ENCODE measurements at places on chromosomes 2 and 18. TPM values are rescaled to one million over a fixed set of nuclear protein-coding genes. Genes with fewer than 3 reads are reported as not detected.

The CTAGE1 gene
- not detected for total RNA-seq

The PCARE gene
- total RNA-seq = not detected

The SERPINB4 gene
- 0.15 TPM for total RNA-seq

The LYPD1 gene
- total RNA-seq = 14.6 TPM

The PRSS56 gene
- total RNA-seq = 0.13 TPM

The ACTG2 gene
- 0.30 TPM for total RNA-seq

The FBXO15 gene
- total RNA-seq = 0.67 TPM

The SH2D6 gene
- 1.3 TPM for total RNA-seq

The CD8B gene
- total RNA-seq = not detected
